ENCODE measurements at places on chromosomes 3 and 15.
A peak's percentile ranks its signal among the peaks of the same experiment; 100 is the strongest.

GRCh38 chr3:177444696-177445095, 247.4 kb upstream of the TBL1XR1 start:
- no peak for DNase-seq

DNA sequence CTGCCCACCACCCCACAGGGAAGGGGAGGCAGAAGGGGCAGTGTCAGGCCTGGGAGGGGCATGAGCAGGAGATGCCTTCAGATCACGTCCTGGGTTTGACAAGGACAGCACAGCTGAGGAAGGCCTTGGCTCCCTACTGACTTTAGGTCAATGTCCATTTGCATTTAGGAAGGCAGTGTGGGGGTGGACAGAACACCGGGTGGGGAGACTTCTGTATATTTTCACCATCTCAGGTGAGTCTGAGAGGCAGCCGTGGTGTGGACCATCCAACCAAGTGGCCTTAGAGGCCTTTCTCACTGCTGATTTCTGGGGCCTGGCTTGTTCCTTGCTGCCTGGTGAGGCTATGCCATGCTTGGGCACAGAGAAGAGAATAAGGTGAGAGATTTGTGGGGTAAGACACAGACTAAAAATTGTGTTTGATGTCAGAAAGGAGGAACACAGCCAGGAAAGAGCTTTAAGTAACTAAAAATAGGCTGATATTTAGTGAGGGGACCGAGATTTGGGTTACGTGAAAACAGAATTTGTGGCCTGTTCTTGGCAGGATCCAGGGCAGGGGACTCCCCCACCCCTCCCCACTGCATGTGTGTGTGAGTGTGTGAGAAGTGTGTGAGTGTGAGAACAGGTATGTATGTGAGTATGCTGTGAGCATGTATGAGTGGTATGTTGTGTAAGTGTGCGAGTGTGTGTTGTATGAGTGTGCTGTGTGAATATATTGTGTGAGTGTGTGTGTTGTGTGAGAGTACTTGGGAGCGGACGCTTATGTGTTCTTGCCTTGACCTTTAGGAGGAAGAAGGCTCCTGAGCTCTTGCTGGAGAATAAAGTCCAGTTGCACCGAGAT, 11.8 kb upstream of the PLA2G4E start:
- no peak for DNase-seq

DNA sequence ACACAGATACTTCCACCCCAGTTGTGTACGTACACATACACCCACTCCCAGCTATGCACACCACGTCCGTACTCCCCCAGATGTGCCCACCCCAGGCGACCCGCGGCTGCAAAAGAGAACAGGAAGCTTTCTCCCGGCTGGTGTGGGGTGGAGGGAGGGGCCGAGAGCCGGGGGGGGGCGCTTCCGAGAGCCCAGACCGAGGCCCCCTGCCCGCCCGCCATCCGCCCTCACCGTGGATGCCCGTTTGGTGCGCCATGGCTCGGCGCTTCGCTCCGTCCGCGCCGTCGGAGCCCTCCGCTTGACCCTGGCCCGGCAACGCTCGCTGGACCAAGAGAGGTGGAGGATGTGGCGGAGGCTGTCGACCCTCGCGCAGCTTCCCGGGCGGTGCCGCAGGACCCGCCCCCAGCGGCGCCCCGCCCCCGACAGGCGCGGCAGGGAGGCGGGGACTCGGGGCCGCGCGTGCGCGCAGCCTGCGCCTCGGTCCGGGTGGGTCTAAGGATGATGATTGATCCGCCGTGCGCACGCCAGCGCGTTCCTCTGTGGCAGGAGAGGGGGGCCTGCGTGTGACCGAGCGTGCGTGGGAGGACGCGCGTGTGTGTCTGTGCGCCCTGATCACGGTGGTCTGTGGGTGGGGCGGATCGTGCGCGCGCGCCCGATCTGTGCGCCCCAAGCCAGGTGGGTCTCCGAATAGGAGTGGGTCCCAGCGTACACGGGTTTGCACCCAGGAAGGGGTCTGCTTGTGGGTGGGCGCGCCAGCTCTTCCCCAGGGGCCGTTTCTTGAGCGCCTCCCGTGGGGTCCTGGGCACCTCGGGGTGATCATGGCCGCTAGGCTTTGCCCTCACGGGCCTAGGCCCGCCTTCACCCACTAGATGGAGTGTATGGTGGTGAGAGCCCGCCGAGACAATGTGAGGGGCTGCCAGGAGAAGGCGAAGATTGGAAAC, at the start of gene TWF2:
Gene TWF2 (minus strand): TSS at position 398 of the 941 bp plus-strand sequence. CDS start 142 bp downstream, at position 256.
- DNase-seq = peak; percentile 87

DNA sequence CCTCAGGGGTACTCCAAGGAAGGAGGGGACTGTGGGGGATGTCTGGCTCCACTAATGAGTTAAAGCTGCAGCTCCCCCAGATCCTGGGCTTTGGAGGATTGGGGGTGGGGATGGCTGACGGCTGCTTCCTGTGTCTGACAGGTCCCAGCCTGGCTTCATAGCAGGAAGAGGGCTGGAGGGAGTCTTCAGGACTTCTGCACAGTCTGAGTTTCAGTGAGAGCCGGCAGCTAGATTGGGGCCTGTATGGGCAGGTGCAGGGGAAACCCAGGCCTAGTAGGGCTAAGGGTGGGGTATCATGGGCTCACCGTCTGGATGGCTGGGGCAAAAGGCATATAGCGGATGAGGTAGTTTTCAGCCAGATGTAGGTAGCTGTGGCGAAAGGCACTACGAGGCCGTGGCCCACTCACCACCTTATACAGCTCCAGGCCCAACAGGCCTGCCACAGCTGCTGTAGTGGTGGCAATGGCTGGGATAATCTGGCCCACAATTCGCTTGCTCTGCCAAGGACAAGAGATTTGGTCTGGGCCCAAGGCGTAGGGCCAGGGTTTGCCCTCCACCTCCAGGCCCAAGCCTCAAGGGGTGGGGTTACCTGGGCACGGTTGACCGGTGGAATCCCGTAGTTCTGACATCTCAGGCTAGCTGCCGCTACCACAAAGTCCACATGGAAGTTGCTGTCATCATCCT, 4.5 kb downstream of the INKA1 start:
- no peak for DNase-seq

DNA sequence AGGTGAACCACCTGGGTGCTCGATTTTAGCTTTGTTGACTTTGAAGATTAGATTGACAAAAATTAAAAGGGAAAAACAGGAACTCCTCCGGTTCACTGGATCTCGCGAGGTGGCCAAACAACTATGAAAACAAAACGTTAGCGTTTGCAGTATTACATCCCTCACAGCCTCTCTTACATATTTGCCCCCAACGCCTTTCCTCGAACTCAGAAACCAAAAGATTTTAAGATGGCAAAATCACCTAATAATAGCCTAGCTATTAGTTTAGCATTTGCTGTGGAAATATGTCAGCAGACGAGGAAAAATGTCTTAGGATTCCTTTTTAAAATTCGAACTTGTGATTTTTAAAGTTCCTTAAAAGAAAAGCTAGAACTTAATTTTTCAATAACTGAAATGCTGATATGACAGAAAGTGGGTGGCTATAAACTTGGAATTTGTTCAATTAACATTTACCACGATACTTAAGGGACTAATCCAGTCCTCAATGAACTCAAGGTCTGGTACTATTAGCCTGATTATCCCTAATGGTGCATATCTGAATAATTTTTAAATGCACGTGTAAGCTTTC, 491 bp upstream of the SENP7 start:
- DNase-seq = no peak

DNA sequence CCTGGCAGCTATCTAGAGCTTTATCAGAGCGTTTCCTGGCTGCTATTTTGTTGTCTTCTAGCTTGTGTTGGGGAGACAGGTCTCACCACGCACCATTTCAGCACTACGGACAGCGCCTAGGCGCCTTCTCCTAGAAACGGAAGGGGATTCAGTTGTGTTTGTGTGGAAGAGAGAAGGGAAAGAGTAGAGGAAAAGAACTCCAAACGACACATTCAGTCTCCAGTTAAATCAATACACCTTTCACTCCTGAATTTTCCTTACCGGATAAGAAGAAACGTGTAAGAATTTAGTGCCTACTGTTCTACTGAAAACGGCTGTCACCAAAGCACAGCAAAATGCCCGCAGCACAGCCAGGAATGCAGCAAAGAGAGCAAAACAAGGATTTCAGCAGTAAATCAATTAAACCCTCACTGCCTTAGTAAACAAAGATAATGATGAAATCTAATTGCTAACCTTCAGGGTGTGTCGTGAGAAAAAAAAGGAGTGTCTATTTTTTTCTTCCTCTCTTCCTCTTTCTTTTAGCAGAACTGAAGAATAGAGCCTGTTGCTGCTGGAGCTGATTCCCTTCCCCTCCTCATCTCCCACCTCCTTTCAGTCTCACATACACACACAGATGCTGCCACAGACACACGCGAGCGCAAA, 412 bp upstream of the CTXN2 start:
- no peak for DNase-seq

GRCh38 chr3:71704915-71705314, 20.3 kb downstream of the EIF4E3 start:
- DNase-seq = no peak

DNA sequence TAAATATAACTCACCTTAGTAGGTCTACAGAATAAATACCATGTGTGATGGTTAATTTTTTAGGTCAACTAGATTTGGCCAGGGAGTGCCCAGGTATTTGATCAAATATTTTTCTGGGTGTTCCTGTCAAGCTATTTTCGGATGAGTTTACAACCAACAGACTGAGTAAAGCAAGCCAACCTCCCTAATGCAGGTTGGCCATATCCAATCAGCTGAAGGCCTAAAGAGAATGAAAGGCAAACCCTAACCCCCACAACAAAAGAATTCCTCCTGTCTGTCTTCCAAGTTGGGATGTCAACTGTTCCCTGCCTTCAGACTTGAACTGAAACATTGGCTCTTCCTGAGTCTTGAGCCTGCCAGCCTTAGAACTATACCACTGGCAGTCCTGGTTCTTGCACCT, 28.6 kb downstream of the TASOR start:
- no peak for DNase-seq
